Stimulated activated naive CD8-positive, alpha-beta T cell treated with anti-CD3 and anti-CD28 coated beads, Interleukin-15, amount 100 ng/mL, for 72 hours (primary cell): ENCODE measurements at places on chromosomes 16 and 17.

GRCh38 chr17:35170968-35171771 lies 23.0 kb downstream of the SLC35G3 start:
- DNase-seq: peak; percentile 36

- no peak for DNase-seq
Observed at GRCh38 chr16:54482892-54483574, 196.4 kb upstream of the IRX3 start.

- DNase-seq: no peak
Observed at GRCh38 chr17:74777901-74778515, 1.9 kb upstream of the NAT9 start.

- no peak for DNase-seq
Observed at GRCh38 chr16:359871-360697, 7.6 kb upstream of the AXIN1 start.

GRCh38 chr16:2244301-2244700 lies 7.1 kb downstream of the ECI1 start:
- DNase-seq: no peak

DNA sequence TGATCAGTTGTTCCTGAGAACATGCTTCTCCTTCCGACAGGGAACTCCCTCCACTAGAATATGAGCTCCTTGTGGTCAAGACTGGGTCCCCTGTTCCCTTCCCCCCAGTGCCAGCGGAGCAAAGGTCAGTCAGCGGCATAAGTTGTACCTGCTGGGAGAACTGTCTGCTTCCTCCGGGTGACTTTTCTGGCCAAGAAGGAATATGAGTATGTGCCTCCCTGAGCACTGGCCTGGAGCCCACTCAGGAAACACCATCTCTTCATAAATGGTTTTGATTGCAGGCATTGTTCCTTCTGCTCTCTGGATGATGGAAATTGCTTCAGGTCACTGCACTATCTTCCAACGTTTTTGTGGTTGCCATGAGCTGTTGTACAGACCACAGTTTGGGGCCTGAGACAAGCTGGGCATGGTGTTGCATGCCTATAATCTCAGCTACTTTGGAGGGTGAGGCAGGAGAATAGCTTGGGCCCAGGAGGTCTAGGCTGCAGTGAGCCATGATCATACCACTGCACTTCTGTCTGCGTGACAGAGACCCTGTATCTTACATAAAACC lies 2.9 kb upstream of the P4HB start:
- DNase-seq: no peak

DNA sequence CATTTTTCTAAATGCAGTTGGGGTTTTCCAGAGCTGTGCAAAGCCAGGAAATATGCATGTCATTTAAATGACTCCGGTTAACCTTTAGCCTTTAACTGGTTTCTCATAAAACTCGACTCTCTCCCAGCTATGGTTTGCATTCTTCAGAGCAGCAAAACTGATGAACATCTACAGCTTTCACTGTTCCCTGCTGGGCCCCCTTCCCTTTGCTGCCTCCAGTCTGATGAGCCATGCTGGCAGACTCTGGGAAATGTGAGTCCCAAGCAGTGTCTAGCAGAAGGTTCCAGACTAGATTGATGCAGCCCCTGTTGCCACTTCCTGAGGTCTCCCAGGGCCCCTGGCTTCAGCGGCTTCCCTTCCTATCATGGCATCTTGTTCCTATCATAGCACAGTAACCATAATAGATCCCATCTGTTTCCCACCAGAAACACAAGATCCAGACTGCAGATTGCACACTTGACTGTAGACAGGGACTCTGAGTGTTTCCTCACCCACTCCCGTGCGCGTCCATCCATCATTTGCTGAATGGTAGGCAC lies 135.4 kb downstream of the CLEC16A start:
- DNase-seq: no peak

DNA sequence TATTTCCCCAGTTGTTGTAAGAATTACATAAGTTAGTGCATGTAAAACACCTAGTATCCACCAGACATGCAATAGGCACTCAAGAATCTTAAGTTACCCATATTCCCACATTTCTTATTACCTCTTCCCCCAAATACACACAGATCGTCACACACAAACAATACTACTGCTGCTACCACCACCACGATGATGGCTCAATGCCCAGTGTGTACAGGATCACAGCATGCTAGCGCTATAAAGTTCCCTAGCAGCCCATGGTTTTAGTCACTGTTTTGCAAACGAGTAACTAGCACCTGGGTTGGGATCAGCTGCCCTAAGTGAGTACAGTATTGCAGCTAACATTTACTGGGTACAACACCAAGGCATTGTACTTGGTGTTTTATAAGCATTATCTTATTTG lies 411.7 kb downstream of the UTP18 start:
- DNase-seq: no peak

DNA sequence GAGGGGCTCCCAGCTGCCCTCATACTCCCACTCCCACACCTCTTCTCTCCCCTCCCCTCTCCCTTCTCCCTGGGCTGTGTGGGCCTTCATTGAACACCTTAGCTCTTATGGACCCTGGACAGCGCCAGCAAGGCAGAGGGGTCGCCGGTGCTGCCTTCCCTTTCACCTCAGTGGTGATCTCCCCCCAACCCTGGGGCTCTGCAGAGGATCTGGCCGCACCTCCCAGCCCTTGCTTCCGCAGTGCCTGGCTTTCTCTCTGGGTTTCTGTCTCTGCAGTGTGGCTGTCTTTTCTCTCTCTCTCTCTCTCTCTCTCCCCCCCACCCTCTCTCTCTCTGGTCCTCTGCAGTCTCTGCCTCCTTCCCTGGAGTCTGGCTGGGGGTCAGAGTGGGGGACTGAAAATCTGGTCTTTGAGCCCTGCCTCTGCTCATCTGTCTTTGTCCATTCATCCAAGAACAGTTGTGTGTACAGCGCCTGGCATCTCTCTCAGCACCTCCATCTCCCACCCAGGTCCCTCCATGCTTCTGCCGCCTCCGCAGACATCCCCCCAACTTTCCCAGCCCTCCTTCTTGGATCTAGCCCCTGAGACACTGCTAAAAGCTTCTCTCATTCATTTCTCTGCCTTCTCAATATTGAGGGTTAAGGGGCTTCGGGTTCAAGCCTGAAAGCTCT lies 1.1 kb downstream of the SEZ6L2 start:
- no peak for DNase-seq

GRCh38 chr16:81440888-81441761 lies 3.5 kb upstream of the CMIP start:
- no peak for DNase-seq

DNA sequence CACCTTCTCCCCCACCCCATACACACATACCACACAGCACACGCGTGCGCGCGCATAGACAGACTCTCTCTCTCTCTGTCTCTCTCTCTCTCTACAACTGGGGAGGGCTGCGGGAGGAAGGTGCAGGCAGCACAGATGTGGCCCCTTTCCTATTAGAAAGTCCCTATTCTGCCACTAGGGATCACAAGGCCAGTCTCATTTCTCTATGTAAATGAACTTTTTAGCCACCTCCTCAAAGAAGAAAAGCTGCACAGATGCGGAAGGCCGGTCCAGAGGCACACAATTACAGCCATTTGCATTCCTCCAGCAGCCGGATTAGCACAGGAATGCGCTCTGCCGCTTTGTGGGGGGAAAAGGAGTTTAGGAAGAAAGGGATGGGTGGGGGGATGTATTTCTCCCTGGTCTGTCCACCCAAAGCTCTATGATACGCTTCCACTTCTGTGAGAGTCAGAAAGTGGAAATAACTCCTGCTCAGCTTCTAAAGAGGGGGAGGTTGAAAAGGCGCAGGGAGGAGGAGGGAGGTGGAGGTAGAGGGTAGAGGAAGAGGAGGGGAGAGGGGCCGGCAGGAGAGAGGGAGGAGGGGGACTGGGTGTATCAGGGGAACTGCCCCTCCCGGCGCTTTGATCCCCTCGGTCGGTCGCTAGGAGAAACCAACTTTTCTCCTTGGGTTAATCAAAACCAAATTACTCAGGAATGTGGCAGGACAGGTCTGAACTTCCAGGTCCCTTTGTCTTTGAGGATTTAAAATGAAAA lies 11.7 kb downstream of the ZFHX3 start:
- DNase-seq: no peak

- no peak for DNase-seq
Observed at GRCh38 chr16:72979974-72980373, 68.0 kb downstream of the ZFHX3 start.

DNA sequence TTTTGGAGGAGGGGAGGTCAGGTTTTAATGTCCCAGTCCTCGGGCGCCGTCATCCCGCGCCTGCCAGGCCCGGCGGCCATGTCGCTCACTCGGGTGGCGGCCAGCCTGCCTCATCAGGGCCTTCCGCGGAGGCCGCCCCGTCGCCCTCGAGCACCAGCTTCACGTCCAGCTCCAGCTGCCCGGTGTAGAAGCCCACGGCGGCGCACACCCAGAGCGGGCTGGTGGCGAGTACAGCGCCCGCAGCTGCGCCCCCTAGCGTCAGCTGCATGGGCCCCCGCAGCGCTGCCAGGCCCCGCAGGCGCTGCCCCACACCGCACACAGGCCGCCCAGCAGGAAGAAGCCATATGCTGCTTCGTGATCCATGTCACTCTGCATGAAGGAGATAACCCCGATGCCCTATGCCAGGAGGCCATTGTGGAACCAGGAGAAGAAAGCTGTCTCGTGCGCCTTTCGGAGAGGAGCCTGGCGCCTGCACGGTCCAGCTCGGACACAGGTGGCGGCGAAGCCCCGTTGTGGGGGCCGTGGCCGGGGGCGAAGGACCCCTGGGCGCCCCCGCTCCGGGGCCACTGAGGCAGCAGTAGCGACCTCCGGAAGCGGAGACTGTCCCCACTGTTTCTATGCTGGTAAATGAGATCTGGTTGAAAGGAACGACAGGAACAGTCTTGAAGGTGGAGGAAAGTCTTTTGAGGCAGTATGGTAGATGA lies 9.6 kb downstream of the AP2B1 start:
- no peak for DNase-seq

DNA sequence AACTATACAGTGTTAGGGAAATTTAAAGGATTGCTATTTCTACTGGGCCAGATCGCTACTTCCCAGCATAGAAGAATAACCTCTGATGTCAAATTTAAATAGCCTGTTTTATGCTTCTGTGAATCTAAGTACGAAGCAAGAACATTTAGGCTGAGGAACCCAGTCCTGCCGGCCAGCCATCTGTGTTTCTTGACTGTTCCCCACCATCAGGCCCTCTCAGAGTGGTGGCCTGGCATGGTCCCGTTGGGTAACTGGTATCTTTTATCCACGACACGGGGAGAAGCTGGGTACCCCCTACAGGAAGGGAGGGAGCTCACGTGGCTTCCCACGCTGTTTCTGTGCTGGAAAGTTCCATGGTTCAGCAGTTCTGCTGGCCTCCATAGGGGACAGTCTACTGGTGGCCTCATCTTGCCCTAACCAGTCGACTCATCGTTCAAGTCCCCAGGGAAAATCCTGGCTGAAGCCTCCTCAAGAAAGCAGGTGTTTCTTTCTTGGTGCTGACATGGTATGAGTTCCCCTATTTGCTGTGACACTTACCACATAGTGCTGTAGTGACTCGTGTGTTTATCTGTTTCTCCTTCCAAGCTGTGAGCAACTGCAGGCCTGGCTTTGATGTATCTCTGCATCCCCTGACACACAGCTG lies 201.7 kb upstream of the NLRP1 start:
- no peak for DNase-seq

DNA sequence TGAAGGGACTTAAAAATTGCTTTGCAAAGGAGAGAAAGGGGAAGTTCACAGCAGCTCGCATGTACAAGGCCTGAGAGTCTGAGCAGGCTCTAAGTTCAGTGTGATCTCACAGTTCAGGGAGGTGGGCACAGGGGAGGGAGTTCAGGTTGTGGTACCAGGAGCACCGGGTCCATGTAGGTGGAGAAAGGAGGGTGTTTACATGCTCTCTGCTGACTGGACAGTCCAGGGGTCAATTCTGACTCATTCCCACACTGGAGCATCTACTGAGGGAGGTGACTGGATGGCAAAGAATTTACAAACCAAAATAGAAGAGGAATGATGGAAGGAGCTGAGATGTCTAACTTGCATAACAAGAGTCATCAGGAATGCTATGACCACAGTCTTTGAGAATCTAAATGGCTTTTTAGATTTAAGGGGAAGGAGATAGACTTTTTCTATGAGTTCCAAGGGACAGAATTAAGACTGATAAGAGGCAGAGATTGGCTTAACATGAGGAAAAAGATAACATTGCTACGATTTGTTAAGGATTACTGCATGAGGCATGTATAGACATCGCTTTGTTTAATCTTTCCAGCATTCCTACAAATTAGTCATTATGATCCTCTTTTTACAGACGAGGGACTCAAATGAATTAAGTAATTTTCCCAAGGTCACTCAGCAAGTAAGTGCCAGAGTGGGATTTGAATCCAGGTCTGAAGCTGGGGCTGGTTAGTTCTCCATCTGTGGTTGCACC lies 29.9 kb downstream of the MIS12 start:
- DNase-seq: no peak

GRCh38 chr16:87212026-87212425 lies 105.2 kb downstream of the C16orf95 start:
- no peak for DNase-seq

GRCh38 chr16:20673882-20674683 lies 23.4 kb downstream of the ACSM1 start:
- DNase-seq: no peak

DNA sequence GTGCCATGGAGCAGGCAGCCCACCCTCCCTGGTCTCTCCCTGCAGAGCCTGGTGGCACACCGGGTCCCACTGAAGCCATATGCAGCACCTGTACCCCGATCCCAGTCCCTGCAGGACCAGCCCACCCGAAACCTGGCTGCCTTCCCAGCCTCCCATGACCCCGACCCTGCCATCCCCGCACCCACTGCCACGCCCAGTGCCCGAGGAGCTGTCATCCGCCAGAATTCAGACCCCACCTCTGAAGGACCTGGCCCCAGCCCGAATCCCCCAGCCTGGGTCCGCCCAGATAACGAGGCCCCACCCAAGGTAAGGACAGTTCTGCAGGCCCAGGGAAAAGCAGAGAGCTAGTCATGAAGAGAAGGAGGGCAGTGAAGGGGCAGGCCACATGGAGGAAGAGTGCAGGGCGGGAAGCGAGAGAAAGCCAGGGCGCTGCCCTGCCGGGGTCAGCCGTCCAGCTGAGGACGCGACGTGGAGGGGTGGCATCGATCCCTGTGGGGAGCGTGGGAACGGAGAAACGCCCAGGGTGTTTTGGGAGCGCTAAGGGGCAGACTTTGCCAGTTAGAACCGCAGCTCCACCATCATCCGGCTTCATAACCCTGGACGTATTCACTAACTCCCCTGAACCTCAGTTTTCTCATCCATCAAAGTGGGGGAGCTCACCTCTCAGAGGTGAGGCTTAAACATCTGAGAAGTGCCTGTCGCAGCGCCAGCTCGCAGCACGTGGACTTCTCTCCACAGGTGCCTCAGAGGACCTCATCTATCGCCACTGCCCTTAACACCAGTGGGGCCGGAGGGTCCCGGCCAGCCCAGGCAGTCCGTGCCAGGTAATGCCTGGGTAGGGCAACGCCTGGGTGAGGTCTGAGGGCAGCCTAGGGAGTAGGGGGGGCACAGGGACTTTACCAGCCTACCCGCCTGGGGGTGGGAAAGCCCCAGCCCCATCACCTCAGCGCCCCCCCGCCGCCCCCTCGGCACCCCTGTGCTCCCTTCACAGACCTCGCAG lies 7.6 kb upstream of the C17orf107 start:
- no peak for DNase-seq
